ENCODE measurements at places on chromosomes 12 and 14.

DNA sequence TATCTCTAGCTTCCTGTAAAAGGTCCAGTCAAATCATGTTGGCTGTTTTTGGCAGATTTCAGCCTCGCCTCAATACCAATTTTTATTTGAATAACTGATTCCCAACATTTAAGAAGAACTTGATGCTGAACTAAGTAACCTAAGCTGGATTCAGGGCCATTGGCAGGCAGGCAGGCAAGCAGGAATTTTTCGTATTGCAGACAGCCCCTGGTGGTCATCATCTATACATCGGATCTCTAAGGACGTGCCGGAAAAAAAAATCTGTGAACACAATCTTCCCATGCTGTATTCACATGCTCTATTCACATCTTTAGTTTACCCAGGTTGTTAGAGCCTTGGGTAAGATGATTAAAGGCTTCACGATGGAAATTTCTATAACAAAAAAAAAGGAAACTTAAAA is 7.0 kb downstream of the VCPKMT start:
- DNase-seq: no peak

DNA sequence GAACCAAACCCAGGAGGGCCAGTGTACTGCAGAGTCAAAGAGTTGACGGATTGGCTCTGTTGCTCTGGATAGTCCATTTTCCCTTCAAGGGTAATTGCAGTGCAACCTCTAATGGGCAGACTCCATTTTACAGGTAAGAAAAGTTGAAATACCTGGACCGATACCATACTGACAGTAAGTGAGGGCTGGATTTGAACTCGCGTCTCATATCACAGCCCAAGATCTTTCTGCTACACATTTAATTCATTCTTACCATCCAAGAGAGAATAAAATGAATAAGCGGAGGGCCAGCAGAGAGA is 356 bp upstream of the ZC3H14 start:
- no peak for DNase-seq

DNA sequence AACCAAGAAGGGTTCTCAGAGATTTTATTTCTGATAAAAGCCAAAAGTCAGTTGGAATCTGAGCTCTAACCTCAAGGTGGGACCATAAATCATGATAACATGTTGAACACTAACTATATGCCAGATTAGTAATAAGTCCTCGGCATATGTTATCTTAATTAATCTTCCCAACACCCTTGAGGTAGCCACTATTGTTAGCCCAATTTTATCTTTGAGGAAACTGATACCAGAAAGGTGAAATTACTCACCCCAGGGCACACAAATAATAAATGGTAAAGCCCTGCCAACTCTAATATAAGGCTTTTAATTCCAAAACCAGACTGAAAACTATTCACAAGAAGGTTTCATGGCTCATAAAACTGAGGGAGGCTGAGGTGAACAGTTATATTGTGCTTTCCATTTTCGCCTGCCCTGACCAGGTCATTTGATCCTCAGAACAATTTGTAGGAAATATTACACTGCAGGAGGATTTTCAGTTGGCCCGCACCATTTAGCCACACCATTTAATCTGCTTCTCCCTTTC is 16.1 kb upstream of the NUAK1 start:
- DNase-seq: no peak

DNA sequence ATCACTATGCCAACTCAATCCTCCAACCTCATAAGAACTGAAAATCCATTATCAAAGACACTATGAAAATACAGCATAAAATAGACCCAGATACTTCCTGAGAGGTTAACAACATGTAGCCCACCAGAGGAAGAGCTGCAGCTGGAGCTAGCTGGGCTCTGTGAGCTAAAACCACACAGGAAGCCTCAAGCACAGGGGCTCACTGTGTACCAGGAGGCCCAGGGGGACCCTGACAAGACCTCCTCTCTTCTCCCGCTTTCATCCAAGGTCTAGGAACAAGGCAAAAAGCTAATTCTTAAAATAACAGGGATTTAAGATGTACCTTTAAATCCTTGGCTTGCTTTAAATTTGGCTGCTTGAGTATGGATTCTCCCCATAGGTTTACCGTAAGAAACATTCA is 53.6 kb downstream of the EIF2S3B start:
- DNase-seq: no peak

DNA sequence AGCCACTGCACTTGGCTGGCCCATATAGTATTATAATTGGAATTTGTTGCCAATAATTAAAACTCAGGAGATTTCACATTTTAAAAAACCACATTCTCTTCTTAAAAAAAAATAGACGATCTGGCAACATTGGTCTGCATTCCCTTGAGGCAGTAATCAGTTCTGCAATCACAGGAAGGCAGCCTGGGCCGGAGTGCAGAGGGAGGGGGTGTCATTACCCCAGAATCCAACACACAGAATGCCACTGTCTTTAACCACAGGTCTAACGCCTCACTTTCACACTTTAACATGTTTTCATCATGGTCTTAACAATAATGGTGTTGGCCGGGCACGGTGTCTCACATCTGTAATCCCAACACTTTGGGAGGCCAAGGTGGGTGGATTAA is 100.1 kb downstream of the SCARB1 start:
- DNase-seq: no peak

DNA sequence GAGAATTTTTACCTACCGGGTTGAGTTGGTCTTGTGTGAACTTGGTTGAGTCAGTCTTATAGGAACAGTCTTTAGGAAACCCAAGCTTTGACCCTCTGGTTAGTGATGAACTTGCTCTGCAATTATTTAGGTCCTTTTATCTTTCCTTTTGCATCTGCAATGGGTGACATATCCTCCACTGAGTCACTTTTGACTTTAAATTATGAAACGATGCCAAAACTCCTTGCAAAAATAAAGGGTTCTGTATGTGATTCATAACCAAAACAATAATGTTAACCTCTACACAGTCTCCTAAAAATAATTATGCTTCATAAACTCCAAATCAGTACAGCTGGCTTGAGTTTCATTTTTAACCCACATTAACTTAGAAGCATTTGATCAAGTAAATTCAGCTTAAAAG is 979.4 kb downstream of the GALC start:
- DNase-seq: no peak

GRCh38 chr14:55071870-55072640 is 20.6 kb downstream of the MAPK1IP1L start:
- no peak for DNase-seq

Data from stimulated activated CD4-positive, alpha-beta T cell treated with anti-CD3 and anti-CD28 coated beads, Interleukin-1b, Interleukin-23, amount 100 ng/mL, for 4 hours (primary cell).